ENCODE measurements at places on chromosomes 7 and 10.

GRCh38 chr7:24290004-24290641 lies 6.1 kb downstream of the NPY start:
- DNase-seq, result peak; percentile 9

GRCh38 chr10:88129013-88129412 lies 265.6 kb downstream of the PTEN start:
- DNase-seq, result no peak

DNA sequence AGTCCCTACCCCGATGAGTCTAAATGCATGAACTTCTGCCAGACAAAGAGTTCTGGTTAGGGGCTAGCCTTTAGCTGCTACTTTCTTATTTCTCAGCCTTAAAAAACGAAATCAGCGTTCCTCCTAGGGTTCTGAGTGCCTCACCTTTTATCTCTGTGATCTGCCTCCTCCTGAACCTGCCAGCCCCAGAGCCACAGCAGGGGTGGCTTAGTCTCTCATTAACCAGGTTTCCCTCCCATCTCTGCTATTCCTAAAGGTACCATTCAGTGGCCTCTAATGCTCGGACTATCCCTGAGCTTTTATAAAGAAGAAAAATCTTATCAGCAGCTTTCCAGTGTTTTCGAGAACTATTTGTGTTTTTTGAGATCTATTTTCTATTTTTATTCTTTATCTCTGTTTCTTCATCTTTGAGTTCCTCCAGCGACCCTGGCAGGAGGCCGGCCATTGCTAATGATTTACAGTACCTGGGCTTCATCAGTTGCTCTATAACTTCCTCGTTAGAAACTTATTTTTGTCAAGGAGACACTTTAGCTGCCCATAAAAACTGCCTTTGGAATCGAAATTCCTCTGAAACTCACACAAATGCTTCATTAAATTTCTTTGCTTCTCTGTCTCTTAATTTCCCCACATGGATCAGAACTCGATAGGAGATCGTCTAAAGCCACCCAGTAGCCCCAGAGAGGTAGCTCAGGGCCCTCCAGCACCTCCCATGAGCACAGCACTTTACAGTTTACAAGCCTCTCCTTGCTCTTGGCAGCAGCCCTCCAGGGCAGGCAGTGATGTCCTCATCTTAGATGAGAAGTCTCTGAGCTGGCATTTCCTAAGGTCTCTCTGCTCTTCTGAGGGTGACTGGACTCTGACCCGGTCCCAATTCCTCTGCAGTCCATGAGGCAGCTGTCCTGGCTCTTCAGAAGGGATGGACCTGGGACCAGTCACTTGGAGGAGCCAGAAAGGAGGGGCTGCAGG lies 149.1 kb downstream of the EBF3 start:
- DNase-seq, result no peak

GRCh38 chr7:42624471-42624870 lies 287.4 kb downstream of the C7orf25 start:
- no peak for DNase-seq

GRCh38 chr10:49161411-49161997 lies 26.7 kb downstream of the TMEM273 start:
- DNase-seq, result no peak

GRCh38 chr10:70778267-70778924 lies 6.8 kb downstream of the TBATA start:
- DNase-seq, result no peak

- DNase-seq, result no peak
Observed at GRCh38 chr10:58996063-58996462, 180.4 kb upstream of the PHYHIPL start.

DNA sequence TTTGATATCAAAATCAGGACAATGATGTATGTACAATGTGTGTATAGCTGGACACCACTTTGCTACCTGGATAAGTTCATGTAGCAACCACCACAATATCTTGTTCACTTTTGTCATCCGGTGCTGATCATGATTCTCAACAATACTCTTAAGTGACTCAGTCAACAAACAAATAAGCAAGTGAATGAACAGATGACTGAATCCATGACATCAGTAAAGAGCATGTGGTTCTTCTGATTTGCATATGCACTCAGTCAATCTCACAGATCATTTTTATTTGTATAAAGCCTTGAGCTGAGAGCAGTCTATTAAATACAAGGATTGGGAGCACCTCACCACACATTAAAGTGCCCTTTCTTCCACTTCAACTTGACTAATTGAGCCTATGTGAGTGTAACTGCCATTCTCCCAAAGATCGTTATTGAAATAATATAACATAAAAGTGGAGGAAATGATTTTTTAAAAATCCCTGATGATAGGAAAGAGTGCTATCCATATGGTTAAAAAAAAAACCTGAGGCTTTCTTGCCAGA lies 69.5 kb downstream of the NPSR1 start:
- DNase-seq, result peak; percentile 62

- DNase-seq, result peak; percentile 50
Observed at GRCh38 chr10:48598243-48598935, 6.5 kb downstream of the ARHGAP22 start.

DNA sequence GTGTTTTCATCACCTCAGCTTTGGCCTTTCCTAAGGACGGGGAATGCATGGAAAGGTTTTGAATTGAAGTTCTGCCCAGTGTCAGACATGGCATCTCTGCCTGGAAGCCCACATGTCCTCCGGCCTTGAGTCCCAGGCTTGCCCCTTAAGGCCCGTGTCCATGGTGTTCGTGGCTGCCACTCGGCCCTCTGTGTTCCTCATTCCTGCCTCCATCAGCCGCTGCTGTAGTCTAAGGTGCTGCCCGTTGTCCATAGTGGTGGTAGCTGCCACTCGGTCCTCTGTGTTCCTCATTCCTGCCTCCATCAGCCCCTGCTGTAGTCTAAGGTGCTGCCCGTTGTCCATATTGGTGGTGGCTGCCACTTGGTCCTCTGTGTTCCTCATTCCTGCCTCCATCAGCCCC lies 180.7 kb upstream of the SHH start:
- no peak for DNase-seq

DNA sequence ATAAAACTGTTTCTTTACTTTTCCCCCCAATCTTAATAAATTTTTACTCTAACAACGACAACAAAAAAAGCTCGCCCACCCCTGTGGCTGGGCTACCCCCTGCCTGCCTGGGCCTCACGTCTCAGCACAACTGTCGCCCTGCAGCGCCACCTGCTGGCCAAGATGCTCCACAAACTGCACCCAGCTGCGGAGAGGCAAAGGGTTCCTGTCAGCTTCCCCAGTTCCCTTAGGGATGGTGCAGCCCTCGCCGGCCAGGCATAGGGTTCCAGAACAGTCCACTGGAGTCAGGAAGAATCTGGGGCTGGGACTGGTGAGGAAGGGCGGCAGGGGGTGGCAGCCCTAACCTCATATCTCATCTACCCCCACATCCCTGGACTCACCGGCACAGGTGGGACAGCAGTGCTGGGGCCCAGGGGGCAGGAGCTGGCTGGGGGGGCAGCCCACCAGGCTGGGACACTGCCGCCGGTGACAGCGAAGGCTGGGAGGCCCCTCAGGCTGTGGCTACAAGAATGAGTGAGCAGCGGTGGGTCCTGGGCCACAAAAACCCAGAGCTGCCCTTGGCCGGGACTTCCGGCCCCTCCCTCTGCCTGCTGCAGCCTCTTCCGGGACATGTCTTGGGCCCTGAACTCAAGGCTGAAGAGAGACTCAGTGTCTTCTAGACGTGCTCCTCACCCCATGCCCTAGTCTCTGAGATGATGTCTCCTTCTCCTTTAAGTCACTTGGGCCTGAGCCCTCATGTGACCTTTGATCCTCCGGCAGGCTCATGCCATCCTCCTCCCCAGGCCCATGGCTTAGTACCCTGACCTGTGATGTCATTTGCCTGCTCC lies 21.2 kb downstream of the ATP6V1F start:
- DNase-seq, result peak; percentile 46

DNA sequence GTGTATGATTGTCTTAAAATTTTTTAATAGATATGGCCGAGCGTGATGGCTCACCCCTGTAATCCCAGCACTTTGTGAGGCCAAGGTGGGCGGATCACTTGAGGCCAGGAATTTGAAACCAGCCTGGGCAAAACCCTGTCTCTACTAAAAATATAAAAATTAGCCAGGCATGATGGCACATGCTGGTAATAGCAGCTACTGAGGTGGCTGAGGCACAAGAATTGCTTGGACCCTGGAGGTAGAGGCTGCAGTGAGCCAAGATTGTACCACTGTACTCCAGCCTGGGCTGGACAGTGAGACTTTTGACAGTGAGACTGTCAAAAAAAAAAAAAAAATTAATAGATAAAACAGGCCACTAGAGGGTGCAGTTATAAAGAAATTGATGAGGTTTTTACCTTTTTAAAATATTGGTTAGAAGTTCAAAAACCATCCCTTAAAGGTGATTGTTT lies 20.5 kb downstream of the NOM1 start:
- DNase-seq, result peak; percentile 10

DNA sequence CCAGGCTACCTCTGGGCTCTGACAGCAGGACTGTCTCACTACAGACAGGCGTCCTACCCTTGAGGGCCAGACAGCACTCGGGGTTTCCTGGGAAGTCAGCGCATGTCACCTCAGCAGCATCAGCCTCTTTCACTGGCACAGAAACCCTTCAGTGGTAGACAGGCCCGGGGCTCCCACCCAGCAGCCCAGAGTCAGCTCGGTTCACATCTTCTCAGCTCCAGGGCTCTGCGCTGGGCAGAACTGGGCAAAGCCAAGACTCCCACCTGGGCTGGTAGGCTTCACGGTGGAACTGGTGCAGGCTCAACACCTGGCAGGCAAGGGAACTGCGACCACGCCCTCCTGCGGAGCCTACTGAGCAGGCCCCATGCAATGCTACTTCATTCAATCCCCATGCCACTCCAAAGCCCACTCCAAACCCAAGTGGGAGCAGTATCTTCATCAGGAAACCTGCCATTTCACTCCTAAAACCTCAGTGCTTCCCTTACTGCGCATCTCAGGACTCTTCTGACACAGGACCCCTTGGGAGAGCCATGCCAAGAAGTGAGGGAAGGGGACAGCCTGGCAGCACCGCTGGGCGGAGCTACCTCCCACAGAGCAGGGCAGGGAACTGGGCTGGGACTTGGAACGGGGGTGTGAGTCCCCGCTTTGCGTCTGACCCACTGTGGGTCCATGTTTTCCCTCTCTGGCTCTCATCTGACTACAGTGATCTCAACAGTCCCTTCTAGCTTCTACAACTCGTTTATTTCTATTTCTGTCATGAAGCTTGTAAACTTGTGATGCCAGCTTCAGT lies 60.4 kb downstream of the SCRN1 start:
- DNase-seq, result no peak

DNA sequence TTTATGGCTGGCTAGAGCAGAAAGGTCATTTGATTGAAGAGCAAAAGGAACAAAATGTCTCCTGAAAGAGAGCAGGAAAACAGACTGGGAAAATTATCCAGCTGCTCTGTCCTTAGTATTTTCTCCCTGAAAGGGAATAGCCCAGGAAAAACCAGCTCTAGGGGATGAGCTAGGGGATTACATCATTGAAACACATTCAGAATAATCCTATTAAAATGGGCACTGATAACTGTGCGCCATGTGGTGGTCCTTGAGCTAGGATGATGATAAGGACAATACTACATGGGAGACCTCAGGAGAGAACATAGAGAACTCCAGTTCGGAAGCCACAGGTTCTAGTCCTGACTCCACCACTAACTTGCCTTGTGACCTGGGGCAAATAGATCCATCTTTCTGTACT lies 873.8 kb downstream of the TYW1 start:
- DNase-seq, result no peak

GRCh38 chr7:90210981-90211380 lies 559 bp upstream of the STEAP2 start:
- DNase-seq, result no peak

- no peak for DNase-seq
Observed at GRCh38 chr7:129724796-129725195, 113.3 kb downstream of the NRF1 start.

DNA sequence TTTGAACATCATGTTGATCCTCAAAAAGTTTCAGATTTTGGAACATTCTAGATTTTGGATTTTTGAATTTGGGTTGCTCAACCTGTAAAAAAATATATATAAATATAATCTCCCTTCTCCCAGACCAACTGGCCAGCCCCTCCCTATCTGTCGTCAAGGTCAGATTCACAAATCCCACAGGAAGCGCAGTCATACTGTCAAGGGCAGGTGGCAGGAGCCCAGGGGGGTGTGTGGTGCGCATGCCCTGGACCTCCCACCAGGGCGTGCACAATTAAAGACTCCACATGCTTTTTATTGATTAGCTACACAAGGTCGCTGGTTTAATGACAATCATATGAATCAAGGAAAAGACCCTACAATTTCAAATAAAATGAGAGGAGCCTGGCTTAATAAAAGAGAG lies 77.0 kb upstream of the EEPD1 start:
- no peak for DNase-seq

- DNase-seq, result no peak
Observed at GRCh38 chr7:43394441-43395130, 188.3 kb upstream of the STK17A start.

GRCh38 chr10:78642269-78642816 lies 426.4 kb upstream of the ZMIZ1 start:
- no peak for DNase-seq

GRCh38 chr10:132837905-132838304 lies 52.0 kb upstream of the NKX6-2 start:
- no peak for DNase-seq

DNA sequence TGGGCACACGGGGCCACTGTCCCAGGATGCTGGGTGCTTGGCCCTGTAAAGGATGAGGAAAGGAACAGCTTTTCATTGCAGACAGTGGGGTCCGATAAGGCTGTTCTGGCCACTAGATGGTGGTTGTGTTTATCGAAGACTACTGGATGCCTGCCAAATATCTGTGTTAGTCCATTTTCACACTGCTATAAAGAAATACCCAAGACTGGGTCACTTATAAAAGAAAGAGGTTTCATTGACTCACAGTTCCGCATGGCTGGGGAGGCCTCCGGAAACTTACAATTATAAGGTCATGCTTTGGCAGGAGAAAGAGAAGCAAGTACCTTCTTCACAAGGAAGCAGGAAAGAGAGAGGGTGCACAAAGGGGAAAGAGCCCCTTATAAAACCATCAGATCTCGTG lies 32.2 kb upstream of the GARS1 start:
- no peak for DNase-seq

DNA sequence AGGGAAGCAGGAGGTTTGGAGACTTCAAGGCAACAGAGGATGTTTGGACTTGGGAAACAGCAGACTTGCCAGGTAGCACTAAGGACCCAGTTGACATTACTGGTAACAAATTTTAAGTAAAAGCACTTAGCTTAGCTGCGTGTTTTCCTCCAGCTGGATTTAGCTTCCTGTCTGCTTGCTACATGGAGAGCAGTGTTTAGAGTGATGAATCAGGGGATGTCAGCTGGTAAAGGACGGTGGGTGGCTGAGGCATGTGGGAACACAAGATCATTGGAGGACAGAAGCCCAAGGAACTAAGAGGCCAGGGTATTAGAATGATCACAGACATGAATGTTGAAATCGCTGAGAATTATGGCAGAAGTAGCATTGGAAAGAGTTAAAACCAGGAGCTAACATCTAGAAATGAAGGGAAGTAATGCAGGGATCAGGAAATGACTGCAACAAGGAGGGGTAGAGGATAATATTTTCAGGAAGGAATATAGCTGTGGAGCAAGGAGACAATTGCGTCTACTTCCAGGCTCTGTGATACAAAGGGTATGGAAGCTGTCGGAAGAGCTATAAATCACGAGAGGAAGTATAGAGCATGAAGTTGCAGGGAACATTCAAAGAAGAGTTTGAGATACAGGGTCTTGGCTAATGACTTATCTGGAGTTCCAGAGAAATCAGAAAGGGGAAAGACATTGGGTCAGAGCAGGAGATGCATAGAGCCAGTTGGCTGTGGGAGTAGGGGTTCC lies 34.4 kb downstream of the CALD1 start:
- no peak for DNase-seq

GRCh38 chr10:17344206-17344605 lies 110.2 kb downstream of the ST8SIA6 start:
- no peak for DNase-seq

- no peak for DNase-seq
Observed at GRCh38 chr7:45188736-45189135, 31.1 kb downstream of the RAMP3 start.
